ENCODE measurements at places on chromosomes 16 and 17.

GRCh38 chr16:8874388-8874787 lies 5.6 kb upstream of the CARHSP1 start:
- no peak for DNase-seq

- no peak for DNase-seq
These were observed 248.6 kb downstream of the FOXL1 start for GRCh38 chr16:86826941-86827340.

DNA sequence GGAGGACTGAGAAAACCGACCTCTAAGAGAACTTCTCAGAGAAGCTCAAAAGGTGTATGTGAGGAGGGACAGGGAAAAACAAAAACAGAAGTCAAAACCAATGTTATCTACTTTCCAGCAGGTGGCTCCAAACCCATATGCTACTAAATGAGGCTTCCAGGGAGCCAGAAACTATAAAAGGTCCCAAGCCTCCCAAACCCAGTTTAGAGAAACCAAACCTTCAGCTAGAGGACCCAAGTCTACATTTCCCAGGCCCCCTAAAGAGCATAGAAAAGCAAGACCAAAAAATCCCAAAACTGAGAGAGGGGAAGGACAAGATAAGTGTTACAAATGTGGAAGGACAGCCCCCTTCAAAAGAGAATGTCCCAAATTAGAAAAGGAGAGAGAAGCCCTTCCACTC lies 3.7 kb downstream of the HPR start:
- DNase-seq: no peak

DNA sequence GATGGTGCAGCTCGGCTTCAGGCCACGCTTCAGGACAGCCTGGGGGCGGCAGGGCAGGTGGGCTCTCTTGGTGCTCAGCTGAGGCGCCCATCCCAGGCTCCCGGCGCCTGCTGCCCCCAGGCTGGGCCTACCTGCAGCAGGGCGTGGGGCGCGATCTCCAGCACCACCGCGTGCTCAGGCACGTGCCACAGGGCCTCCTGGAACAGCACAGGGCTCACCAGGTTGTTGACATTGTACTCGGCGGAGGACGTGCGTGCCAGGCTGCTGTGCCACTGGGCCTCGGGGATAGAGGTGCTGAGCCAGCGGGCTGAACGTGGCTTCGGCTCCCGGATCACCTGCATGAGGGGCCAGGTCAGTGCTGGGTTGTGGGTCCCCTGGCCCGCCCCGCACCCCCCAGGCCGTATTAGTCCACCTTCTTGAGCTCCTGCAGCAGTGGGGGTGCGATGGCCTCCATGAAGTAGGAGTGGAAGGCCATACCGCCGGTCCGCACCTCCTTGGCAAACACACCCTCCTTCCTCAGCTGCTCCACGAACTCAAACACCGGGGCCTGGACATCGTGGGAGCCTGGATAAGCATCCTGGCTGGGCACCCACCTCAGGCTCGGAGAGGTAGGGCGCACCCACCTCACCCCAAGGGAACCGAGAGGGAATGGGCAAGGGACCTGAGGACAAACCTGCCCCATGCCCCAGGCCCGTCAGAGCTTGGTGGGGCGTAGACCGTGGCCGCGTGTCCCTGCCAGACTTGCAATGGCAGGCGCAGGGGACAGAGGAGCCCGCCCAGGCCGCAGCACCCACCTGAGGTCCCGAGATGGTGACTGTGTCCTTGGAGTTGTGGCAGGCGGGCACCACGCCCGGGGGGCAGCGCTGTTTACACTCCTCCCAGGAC lies 9.0 kb downstream of the FASN start:
- no peak for DNase-seq

DNA sequence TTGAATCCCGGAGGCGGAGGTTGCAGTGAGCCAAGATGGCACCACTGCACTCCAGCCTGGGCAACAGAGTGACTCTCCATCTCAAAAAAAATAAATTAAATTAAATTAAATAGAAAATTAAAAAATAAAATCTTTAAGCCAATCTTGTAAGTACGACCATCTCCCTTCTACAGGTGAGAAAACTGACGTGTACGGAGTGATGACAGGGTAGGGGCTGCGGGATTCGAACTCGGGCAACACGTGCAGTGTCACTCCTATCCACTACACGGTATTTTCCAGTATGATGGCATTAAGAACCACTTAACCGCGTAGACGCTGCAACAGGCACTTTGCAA lies 762 bp downstream of the WDR59 start:
- DNase-seq: no peak
